ENCODE measurements at places on chromosomes 11 and 22.

GRCh38 chr11:45771566-45772448 lies 33.1 kb upstream of the SLC35C1 start:
- DNase-seq: peak; percentile 97

GRCh38 chr11:119673759-119674336 lies 55.2 kb downstream of the NECTIN1 start:
- DNase-seq: no peak

GRCh38 chr11:119729951-119730613 lies 1.1 kb upstream of the NECTIN1 start:
- peak; percentile 88 for DNase-seq

GRCh38 chr11:63866211-63866610 lies 27.3 kb downstream of the MARK2 start:
- DNase-seq: no peak

- DNase-seq: peak; percentile 38
Observed at GRCh38 chr11:132330515-132330914, 960.1 kb downstream of the NTM start.

- DNase-seq: no peak
Observed at GRCh38 chr11:80898910-80899309, 1458.1 kb upstream of the TENM4 start.

DNA sequence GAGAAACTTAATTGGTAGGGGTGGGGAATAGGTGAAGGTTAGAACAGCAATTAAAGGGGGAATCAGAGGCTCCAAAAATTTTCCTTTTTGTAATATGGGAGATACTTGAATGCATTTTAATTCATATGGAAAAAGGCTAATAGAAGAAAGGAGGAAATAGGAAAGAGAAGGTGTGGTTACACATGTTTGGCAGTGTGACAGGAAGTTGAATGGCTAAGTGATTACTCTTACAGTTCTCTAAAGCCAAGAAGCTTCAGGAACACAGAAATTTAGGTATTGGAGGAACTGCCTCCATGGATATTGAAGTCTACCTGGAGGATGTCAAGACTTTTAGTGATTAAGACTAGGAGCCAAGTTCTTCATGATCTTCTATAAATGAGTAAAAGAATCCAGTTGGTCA lies 6.3 kb downstream of the NXPE2 start:
- no peak for DNase-seq

- DNase-seq: peak; percentile 62
Observed at GRCh38 chr11:115759622-115760460, 255.6 kb upstream of the CADM1 start.

DNA sequence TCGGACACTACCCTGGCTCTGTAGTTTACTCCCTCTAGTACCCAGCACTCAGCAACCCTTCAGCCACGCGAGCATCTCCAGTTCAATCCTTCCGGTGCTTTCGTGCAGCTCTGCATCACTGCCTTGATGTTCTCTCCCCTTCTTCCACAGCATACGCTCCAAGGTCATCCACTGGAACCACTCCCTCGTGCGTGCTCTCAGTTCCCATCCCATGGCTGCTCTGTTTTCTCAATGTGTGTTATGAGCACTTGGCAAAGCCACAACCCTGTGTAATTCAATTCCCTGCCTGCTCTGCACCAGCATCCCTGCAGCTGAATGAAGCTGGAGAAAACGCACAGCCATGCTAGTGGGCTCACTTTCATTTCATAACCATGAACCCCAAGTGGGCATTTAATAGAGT lies 38.5 kb upstream of the NFRKB start:
- DNase-seq: no peak

All from AG20443 (cell line).